ENCODE measurements at places on chromosomes 3 and 15.

DNA sequence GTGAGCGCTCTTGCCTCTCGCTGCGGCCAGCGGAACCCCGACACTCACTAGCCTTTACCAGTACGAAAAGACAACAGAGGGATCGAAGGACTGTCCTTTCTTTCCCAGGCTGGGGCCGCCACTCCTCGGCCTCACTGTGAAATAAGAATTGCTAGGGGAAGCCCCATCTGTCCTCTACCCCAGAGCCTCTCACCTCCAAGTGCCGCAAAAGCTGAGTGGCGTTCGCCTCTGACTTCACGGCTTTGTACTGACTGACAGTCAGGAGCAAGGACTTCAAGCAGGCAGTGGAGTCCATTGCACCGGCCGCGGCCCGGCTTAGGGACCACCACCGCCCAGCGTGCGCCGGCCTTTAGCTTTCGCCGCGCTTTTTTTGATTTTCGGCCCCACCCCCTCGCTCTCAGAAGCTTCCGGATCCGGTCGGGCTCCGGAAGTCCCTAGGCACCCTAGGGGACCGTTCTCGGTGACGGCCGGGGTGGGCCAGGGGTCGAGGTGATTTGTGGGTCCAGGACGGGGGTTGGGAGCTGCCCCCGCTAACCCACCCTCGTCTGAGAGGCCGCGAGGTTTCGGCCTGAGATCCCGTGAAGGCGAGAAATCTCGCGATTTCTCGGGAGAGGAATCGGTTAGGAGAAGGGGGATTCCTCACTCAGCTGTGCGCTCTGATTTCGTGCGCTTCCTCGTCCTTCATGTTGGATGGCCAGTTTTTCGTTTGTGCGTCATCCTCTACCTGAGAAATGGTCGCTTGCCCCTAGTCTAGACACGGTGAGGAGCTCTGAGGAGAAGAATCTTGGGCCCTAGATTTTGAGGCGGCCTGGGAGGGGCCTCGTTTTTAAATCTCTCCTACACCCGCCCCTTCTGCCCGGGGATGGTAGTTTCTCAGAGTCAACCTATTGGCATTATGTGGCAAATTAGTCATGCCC is at the start of the genes CIP2A and DZIP3:
Gene CIP2A, minus strand, starts transcription at position 358 of the 917 bp plus-strand sequence. Its CDS starts 63 bp downstream, at position 295.
Gene DZIP3, plus strand, starts transcription at position 642 of the 917 bp plus-strand sequence. CDS start 15,685 bp downstream, outside the sequence.
- peak; percentile 76 for DNase-seq

DNA sequence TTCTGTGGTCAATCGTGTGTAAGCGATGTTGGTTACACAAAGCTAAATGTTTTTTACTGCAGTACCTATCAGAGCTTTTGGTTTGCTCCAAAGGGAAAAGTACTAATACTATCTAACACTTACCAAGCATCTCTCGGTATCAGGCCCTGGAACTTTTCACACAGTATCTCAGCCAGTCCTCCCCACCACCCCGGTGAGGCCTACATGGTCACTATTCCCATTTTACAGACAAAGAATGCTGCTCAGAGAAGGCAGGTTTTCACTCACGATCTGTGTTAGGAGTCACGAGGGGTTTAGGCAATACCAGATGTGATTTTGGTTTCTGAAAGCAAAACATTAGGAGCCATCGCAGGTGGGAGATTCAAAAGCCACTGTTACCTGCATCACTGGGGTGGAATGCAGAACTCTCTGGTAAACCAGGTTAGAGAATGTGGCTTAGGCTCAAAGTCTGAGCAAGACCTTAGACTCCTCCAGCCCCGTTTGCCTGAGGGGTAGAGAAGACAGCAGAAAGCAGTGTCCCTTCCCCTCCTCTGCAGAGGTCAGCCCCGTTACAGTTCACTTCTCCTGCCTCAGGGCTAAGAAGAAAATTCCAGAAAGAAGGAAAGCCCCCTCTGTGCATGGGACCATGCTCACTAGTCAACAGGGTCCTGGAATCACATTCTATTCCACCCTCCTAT is 57.2 kb downstream of the XXYLT1 start:
- DNase-seq, result no peak

GRCh38 chr3:157523814-157524213 is 20.6 kb upstream of the VEPH1 start:
- DNase-seq, result no peak

- no peak for DNase-seq
These were observed 26.7 kb upstream of the TMC3 start for GRCh38 chr15:81400640-81401236.

GRCh38 chr3:177197727-177198460 is 612 bp upstream of the TBL1XR1 start:
- DNase-seq, result no peak

Data from gastrocnemius medialis (tissue), 4 donors.